Glutamatergic neuron (in vitro differentiated cells): ENCODE measurements at places on chromosomes 3 and 15.
A peak's percentile ranks its signal among the peaks of the same experiment; 100 is the strongest.

DNA sequence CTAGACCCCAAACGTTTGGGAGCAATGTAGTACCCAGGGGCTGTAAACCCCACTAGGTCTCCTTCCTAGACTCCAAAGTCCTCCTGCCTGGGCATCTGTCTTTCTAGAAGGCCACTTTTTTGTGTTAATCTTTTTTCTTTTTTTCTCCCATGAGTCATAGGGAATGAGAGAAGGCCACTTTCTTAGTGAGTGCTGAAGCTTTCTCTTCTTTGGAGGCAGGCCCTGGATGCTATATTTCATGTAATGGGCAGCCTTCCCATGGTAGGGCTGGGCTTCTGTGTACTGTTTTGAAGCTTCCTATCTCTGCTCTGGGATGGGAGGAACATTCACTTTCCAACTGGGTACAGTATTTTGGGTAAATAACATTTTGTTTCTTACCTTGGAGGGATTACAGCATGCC, 15.2 kb upstream of the RTP2 start:
- DNase-seq: no peak

DNA sequence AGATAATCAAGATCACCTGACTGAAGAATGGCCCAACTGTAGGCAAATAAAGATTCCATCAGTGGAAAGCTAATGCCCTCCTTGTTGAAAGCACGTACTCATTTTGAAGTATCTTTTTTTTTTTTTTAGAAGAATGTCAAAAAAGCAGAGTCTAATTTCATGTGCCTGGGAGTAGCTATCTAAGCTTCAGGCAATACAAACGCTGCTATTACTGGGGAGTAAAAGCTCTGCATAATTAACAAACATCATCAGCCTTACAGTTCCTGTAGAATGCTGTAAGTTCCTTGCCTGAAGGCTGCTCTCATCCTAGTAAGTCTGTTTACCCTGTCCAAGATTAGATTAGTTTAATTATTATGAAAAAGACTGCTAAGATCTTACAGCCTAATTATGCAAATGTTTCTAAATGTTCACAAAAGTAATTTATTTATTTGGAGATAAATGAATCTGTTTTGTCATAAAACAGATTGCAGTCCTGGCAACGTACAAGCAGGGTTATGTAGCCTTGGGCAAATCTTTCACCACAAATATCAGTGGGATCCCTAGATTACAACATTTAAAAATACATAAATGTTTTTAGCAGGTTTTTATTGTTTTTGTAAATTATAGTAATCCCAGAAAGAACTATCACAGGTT, 451.3 kb upstream of the AGTR1 start:
- DNase-seq: no peak

- DNase-seq: no peak
Observed at GRCh38 chr3:32818229-32818969, 602 bp downstream of the TRIM71 start.

DNA sequence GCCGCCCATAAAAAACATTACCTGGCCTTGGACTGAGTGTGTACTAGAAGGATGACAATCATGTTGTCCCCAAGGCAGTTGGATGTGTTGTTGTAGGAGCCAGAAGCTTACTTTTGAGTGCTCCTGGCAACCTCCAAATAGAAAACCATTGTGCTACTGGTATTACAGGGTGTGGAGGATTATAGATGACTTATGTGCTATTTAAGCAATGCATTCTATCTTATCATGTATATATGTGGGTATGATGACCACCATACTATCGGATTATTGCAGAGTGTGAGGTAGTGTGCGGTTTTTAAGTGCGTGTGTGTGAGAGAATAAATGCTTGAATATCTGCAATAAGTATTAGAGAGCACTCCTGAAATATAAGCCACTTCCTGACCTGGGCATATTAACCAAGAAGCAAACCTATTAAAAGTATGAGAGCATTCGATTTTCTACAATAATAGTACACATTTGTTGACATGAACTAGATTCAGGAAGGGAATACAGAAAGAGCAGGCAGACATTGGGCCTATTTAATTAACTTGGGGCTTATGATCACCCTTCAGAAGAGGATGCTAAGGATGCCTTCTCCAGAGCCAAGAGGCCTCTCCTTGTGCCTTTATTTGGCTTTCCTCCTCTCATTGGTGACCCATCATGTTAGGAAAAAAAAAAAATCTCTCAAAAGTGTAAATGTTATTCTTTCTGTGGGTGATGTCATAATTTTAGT, 11.7 kb upstream of the MBNL1 start:
- DNase-seq: no peak

GRCh38 chr3:33799202-33799551, 747 bp downstream of the PDCD6IP start:
- DNase-seq: no peak

GRCh38 chr15:93063262-93063671, 25.7 kb downstream of the RGMA start:
- no peak for DNase-seq

DNA sequence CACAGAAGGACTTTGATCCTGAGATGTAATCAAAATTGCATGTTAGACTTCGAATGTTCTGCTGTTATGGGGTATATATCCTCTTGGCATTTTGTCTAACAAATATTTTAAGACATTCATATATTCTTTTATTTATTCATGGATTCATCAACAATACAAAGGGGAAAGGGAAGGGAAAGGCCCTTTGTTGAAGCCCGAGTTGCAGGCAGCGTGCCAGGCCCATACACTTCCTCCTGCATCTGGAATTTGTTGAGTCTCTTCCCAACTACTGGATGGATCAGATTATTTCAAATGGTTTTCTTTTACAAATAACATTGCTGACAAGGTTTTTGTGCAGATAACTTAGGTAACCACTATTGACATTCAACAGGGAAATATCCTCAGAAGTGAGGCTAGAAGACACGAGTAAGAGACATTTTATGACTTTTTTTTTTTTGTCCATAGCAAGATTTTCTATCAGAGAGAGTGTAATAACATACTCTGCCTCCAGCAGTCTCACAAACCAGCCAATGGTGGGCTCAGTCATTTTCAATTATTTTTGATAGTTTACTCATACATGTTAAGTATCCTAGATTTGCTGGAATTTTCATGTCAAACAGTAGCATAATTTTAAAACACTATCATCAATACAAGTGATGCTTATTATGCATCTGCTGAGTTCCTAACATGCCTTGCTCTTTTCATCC, 94.3 kb downstream of the RPL39L start:
- no peak for DNase-seq

- DNase-seq: no peak
Observed at GRCh38 chr15:58311556-58311955, 120.2 kb upstream of the LIPC start.

- DNase-seq: no peak
Observed at GRCh38 chr3:156602424-156602823, 47.5 kb upstream of the SSR3 start.

- DNase-seq: peak; percentile 43
Observed at GRCh38 chr3:63864008-63864964, 619 bp downstream of the ATXN7 start.

- DNase-seq: no peak
Observed at GRCh38 chr3:44996556-44996969, 20.5 kb downstream of the EXOSC7 start.

GRCh38 chr3:73827204-73827603, 202.5 kb upstream of the PDZRN3 start:
- DNase-seq: no peak

DNA sequence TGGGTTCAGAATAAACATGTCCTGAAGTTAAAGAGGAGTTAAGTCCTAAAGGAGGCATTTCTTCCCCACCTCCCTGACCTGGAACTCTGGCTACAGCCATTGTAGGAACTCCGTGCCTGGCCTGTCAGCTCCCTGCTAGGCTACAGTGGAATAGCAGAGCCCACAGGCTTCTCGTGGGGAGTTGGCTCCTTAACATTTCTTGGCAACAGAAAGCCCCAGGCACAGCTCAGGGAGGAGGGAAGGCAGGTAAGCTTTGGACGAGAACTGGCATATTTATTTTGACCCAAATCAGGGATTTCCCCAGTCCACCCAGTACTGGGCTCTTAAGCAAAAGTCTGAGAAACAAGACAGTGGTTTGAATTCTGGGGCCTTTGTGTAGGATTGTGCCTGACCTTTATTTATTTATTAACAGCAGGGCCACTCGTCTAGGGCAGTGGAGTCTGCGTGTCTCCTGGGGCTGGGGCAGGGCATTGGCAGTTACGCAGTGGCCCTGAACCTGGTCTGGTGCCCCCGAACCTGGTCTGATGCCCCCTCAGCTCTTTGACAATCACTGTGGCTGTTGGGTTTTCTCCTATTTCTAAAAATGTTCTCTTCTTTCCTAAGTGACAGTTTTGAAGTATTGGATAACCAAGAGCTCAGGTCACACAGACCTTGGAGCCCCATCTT, 7.9 kb upstream of the ISG20 start:
- no peak for DNase-seq

DNA sequence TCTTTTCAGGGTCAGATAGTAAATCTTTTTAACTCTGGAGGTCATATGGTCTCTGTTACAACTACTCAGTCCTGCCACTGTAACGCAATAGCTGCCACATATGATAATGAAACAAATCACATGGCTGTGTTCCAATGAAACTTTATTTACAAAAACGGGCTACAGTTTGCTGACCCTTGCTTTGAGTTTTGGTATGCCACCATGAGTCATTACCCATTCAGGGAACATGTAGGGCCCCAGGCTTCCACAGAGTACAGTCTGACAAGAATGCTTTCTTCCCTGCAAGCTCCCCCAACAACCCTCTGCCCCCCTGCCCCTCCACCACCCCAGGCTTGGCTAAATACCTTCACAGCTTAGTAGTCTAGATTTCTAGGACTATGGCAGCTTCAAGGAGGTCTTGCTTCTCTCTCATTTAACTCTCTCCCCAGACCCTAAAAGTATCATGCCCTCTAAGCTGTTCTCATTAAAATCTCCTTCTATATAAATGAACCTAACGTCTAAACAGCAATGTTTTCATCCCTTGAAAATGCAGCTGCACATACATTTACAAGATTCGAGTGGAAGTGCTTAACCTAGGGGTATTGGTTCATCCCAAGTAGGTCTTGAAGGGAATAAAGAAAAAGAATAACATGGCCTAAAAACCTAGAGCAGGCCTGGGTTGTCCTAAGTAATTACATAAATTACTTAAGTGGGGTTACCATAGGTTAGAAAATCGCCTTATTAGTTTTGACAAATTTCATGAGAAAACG, 117.8 kb upstream of the PRICKLE2 start:
- DNase-seq: no peak

DNA sequence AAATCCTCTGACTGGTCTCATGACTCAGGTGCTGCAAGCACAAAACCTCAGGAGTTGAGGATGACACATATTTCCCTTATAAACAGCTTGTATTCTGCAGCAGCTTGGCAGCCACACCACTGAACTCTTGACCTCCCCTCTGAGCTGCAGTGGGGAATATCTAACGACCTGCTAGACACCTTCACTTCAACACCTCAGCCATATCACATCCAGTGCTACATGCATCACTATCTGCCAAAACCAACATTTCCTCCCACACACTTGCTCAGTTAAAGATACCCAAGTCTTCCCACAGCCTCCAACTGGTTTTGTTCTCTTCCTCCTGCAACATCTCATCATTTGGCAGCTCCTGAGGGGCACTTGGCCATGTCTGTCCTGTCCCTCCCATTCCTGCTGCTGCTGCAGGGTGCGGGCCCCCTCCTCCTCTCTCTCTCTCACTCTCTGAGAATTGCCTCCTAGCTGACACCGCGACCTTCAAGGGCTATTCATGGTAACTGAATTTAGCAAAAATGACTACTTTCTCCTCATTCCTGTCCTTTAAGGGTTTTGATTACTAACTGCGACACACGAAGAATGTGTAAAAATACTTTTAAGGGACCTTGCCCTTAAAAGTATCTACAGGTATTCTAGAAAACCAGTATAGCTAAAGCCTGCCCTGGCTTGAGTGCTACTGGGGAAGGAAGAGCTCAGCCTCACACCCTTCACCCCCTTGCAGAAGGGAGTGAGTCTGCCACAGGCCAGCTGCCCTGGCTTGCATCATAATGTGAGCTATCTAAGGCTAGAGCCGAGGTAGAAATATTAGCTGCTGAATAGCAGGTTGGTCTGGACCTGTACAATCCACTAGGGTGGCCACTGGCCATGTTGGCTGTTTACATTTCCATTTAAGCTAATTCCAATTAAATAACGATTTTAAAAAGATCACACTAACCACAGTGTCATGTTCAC, 5.0 kb upstream of the CCR9 start:
- no peak for DNase-seq

- DNase-seq: no peak
Observed at GRCh38 chr3:70086336-70086735, 86.8 kb downstream of the SAMMSON start.

GRCh38 chr15:24957691-24958090, 2.9 kb downstream of the SNRPN start:
- DNase-seq: no peak

DNA sequence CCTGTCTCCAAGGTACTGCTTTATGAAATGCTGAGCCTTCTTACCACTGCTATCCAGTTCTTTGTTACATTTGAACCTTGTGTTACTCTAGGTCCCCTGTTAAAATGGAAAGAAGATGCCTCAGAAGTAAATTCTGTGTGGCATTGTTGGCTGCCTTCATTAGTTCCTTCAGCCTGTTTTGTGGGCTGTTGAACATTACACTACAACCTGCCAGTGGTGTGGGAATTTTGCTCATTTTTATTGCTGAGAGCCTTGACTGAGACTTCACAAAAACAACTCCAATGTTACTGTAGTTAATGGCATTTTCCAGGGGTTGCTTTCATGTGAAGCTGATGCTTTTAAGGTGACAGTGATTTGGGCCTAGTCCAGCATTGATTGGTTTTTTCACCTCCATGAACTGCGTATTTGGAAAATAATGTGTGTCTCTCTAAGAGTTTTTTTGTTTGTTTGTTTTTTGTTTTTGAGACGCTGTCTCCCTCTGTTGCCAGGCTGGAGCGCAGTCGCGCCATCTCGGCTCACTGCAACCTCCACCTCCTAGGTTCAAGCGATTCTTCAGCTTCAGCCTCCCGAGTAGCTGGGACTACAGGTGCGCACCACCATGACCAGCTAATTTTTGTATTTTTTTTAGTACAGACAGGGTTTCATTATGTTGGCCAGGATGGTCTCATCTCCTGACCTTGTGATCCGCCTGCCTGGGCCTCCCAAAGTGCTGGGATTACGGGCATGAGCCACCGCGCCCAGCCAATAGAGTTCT, 4.3 kb downstream of the MAPK6 start:
- DNase-seq: no peak

DNA sequence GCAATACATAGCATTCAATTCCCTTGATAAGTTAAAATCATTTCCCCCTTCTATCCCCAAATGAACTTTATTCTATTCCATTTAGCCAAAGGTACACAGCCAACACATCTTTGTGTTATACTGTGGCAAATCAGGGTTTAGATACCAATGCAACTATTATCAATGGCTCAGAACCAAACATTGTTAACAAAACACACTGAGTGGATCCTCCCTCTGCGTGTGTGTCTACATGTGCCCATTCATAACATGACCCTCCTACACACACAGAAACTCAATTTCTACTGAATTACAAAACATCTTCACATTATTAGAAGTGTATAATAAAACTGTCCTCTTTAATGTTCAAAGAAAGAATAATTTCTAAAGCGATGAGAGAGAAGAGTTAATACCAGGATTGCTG, 1.3 kb downstream of the TTBK2 start:
- no peak for DNase-seq

DNA sequence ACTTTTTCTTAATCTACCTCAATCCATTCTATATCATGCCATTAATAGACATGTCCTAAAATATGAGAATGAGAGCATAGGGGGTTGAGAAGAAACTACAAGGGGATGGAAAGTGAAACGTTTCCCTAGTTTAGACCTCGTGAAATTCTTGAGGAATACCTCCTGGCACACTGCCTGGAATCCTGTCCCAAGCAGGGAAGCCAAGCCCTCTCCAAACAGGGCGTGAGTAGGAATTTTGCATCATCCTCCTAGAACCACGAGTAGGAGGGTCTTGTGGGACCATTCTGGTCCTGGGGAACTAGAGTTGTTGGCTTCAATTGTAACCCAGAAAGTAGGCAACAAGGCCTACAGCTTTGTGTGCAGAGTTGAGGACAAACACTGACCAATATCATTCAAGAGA, 19.6 kb upstream of the C3orf80 start:
- no peak for DNase-seq
